ENCODE measurements at places on chromosomes 16 and 17. TPM values are rescaled to one million over a fixed set of nuclear protein-coding genes. Genes with fewer than 3 reads are reported as not detected.

ZSCAN10 gene
- total RNA-seq = not detected

GJC1 gene
- 8.2 TPM for total RNA-seq

GPR179 gene
- 0.12 TPM for total RNA-seq

KRTAP3-2 gene
- total RNA-seq = not detected

RAB26 gene
- total RNA-seq = 24.5 TPM

TBC1D3G gene
- not detected for total RNA-seq

DNA sequence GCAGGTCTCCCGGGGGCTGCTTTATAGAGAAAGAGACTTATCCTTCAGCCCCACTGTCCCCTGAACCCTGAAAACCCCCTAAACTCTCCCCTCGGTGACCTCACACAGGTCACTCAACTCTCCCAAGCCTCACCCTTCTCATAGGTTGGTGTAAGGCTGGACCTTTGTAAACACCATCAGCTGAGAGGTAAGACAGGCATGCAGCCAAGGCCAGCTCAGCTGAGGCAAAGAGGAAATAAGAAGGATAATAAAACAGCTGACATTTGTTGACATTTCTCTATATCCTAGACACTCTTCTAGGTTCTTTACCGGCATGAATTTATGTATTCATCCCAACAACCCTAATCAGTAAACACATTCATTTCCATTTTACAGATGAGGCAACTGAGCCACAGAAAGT, 134.3 kb downstream of the CCT6B start:
- peak; percentile 22 for DNase-seq

DNA sequence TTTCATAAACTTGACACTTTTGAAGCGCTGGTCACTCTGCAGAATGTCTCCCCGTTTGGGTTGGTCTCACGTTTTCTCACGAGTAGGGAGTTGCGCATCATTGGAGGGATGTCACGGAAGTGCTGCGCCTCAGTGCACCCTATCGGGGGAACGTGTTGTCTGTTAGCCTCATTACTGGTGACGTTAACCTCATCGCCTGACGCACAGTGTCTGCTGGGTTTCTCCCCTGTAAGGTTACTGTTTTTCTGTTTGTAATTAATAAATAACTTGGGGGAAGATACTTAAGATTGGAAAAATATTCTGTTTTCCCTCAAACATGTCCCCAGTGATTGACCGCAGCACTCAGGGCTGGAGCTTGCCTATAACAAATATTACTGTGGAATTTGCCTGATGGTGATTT, 26.7 kb downstream of the VAC14 start:
- no peak for DNase-seq

DNA sequence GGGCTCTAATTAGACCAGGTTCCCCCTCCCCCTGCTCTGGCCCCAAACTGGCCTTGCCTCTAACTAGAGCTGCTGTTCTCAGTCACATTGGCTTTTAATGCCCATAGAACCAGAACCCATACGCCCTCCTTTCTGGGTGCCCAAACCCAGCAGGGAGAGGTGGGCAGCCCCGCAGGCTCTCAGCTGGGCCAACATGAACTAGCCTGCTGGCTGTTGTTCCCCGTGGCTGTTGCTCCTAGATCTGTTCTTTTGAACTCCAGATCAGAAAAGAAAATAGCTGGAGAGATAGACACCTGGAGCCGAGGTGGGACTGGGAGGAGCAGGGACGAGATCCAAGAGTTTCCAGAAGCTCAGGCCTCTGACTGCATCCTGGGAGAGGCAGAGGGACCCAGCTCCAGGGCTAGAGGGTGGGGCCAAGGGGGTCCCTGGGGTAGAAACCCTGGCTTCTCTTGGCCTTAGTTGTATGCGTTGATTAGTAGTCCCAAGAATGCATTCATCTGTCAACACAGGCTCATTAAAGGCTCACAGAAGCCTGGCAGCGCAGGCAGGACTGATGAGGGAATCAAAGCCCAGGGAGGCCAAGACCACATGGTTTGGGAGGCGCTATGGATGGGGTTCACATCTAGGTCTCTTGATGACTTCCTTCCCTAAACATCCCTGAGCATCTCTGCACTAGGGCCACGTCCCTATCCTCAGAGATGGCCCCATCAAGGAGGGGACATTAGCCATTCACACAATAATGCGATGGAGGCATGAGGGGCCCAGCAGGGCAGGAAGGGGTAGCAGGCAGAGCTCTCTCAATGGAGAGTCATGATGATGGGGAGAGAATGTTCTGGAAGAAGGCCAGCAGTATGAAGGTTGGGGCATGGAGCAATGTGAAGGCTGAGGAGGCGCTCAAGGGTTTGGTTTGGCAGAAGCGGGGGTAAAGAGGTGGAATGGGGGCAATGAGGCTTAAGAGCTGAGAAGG, 1.3 kb upstream of the CPSF4L start:
- no peak for DNase-seq

GRCh38 chr17:44014437-44015172, at the start of gene TMEM101:
Gene TMEM101, minus strand, starts transcription at chr17:44014963. Its CDS starts 11 bp downstream, at chr17:44014952.
- peak; percentile 92 for DNase-seq

GRCh38 chr16:26951950-26952349, 114.8 kb upstream of the C16orf82 start:
- DNase-seq = no peak

GRCh38 chr17:38917259-38917658, 8.2 kb upstream of the LASP1NB start:
- no peak for DNase-seq

GRCh38 chr16:81450783-81451491, 6.3 kb downstream of the CMIP start:
- no peak for DNase-seq

GRCh38 chr16:35596467-35596866, 2137.1 kb downstream of the TP53TG3F start:
- DNase-seq = no peak

GRCh38 chr17:63426917-63427308, 19.2 kb downstream of the CYB561 start:
- DNase-seq = no peak

GRCh38 chr17:75587675-75588595, at the start of gene MYO15B:
Gene MYO15B, plus strand, starts transcription at chr17:75587800. Its CDS starts 258 bp downstream, at chr17:75588058.
- peak; percentile 57 for DNase-seq

DNA sequence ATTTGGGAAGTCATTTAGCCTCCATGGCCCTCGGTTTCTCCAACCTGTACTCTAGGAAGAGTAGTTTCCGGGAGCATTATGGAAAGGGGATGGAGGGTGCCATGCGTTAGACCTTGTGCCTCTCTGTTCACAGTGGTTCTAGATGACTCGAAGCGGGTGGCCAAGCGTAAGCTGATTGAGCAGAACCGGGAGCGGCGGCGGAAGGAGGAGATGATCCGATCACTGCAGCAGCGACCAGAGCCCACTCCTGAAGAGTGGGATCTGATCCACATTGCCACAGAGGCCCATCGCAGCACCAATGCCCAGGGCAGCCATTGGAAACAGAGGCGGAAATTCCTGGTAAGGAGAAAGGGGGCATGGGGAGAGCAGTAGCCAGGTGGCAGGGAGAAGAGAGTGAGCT, 15.9 kb downstream of the NR1D1 start:
- no peak for DNase-seq

GRCh38 chr17:52298881-52299280, 140.4 kb upstream of the CA10 start:
- no peak for DNase-seq

DNA sequence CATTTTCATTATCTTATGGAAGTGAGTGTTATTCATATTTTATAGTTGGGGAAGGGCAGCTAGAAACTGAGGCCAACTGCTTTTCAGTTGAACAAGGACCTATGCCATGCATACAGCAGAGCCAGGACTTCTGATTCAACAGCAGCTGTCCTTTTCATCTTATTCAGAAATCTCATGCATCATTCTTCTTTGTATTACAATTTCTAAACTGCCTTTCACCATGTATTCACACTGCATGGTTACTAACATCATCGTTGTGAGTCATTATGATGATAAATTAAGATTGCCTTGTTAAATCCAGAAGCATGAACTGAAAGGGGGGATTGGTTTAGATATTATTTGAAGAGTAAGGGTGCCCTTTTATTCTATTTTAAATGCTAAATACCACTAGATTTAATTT, 1470.1 kb upstream of the GOT2 start:
- DNase-seq = no peak

DNA sequence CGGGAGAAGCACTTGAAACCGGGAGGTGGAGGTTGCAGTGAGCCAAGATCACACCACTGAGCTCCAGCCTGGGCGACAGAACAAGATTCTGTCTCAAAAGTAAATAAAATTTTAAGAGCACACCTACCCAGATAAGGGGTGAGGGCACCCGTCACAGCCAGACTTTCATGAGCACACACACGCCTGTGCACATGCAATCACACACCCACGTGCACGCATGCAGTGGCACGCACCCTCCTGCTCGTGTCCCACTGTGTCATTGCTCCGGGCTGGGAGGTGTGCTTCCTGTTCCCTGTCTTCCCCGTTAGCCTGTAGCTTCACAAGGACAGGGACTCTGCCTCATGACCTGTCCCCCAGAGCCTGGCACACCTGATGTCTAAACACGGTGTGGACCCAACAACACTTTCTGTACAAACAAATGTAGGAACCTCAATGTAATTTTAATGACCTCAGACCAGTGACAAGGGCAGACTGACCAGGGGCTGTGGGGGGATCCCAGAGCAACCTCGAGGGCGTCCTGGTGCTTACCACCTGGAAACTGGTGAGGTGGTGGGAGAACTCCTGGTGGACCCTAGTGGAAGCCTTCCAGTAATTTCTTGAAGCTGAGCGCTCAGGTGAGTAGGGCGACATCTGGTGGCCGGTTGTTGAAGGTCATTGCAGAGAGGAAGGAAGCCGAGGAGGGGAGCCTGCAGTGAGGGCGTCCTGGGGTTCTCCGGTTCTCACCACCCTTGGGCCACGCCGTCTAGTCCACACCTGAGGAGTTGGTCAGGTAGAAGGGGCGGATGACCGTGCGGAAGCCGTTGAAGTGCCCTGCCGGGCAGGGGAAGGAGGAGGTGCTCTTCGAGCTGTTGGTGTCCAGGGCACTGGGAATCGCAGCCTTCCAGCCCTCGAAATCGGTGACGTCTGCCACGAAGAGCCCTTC, 8.6 kb downstream of the LGALS3BP start:
- peak; percentile 87 for DNase-seq

GRCh38 chr16:88345031-88345720, 37.6 kb upstream of the ZNF469 start:
- no peak for DNase-seq

DNA sequence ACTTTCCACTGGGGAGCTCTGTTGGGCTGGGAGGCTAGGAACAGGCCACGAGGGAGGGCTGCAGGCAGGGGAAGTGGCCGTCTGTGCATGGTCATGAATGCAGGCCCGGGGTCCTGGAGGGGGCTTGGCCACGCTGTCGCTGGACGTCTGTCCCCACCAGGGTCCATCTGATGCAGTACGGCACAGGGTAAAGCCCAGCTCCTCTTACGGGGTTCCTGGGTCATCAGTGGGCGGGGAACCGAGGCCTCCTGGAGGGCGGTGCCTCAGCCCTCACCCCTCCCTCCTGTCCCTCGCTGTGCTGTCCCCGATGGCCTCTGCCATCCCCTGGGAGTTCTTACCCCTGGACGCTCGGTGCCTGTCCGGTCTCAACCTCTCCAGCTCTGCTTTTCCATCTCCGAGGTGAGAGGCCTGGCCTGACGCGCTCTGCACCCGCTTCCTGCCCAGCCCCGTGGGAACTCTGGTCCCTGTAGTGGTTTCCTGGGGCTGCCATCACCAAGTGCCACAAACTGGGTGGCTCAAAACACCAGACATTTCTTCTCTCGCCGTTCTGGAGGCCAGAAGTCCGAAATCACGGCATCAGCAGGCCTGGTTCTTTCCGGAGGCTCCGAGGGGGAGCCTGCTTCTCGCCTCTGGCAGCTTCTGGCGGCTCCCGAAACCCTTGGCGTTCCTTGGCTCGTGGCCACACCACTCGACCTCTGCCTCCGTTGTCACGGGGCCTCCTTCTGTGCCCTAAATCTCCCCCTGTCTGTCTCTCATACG, 182.8 kb downstream of the SEC14L1 start:
- DNase-seq = peak; percentile 45

GRCh38 chr16:48499923-48500381, 110.0 kb downstream of the N4BP1 start:
- DNase-seq = no peak

DNA sequence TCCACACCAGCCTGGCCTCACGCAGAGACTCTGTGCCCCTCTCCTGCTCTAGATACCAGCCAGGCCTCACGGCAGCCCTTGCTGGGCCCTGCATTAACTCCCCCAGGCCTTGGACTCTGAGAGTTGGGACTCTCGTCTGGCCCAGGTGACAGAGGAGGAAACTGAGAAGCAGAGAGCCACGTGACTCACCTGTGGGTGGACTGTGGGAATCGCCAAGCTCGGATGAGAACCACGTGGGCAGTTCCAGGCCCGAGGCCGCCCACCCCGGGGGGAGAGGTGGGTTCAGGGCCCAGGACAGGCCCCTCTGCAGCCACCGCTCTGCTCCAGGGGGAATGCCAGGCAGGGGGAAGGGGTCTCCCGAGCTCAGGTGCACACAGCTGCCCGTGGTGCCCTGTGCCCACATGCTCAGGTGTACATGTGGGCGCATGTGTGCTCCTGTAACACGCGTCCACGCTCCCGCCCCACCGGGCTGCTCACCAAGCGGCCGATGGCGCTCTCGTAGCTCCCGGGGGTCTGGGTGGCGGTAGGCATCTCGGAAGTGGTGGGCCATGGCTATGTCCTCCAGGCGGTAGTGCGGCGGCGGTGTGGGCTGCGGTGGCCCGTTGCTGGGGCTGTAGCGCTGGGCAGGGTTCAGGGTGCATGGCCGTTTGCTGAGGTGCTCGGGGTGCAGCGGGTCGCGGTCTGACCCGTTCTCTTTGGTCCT, 18.3 kb upstream of the PABPN1L start:
- DNase-seq = no peak

GRCh38 chr16:9787717-9788116, 394.5 kb downstream of the GRIN2A start:
- no peak for DNase-seq

DNA sequence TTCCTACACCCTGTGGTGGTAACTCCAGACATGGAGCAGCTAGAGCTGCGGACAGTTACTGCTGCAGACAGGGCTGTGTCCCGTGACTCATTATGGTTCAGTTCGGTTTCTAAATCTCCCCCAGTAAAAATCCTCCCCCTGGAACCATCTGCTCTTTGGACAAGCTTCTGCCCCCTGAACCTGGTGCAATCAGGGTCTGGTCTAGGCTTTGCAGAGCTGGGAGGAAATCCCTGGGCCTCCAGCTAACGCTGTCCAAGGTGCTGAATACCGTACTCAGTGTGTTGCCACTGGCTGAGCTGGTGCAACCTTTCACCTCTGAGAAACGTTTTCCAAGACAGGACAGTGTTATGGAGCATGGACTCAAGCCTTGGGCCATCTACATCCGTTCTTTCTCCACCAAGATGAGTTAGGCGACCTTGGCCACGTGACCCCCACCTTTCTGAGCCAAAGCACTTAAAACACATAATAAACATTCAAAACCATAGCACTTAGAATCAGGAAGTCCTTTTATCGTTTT, 142.0 kb downstream of the CPPED1 start:
- peak; percentile 22 for DNase-seq

GRCh38 chr17:76700617-76701470, 9.9 kb downstream of the MXRA7 start:
- no peak for DNase-seq

DNA sequence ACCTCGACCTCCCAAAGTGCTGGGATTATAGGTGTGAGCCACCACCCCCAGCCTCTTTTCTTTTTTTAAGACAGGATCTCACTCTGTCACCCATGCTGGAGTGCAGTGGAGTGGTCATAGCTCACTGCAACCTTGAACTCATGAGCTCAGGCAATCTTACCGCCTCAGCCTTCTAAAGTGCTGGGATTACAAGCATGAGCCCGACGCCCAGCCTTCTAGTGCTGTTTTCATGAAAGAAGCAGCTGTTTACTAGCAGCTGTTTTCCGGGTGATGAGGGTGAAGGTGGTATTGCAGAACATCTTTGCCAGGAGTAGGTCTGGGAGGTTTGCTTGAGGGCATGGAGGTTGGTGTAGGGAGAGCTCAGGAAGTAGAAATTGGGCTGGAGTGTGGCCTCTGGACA, 2.0 kb downstream of the ADCY7 start:
- no peak for DNase-seq

Measured in colonic mucosa (tissue), 4 donors.